ENCODE measurements at places on chromosomes 3 and 15.
A peak's percentile ranks its signal among the peaks of the same experiment; 100 is the strongest.

DNA sequence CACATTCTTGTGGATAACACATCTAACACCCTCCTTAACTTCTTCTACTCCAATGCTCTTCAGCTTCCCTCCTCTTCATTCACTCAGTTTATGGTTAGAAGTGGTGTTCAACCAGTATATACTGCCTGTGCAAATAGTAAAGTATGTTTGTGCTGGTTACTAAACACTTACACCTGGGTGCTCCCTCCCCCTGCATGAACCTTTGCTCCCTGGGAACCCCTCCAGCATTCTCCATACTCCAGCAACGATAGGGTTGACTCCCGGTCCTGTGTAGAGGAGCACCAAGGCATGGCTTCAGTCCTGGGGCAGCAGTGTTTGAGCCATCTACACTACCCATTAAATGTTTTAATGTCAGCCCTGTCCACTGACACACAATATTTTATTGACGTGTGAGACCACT lies 407.5 kb upstream of the DPH6 start:
- DNase-seq: no peak

DNA sequence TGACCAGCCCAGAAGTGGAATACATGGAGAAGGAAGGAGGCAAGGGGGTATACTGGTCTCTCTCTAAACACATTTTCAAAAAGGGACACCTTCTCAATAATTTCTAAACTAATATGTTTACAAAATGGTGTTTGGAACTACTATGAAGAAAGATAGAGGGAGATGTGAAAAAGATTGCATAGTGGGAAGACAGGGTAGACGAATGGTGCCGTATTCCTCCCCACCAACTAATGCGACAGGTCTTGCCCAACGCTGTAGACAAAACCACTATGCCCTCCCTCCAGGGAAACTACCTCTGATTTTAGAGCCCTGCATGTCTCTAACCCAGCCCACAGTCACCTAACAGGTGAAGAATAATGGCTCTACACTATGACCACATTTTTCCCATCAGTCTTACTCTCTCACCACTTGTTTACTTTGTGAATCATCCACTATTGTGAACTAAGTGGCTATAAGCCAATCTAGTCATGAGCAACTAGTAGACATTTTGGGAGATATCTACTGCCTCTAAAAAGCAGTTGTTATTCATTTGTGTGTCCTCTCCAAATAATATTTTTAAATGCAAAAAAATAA lies 108.2 kb upstream of the UBE2E2 start:
- DNase-seq: peak; percentile 1

DNA sequence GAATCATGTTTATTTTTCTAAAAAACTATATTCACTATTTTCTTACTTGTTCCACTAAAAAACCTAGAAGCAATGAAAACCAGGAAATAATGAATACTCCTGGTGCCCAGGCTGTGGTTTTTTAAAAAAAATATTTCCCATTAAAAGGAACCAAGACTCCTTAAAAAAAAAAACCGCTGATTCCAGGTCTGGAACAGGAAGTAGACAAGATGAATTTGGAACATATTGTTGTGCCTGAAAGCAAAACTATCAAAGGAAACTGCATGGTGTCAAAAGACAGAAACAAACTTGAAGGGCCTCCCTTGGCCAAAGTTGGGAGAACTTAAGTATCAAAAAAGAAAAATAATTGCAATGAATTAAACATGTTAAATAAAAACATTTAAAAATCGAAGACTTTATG lies 245.3 kb upstream of the P2RY1 start:
- DNase-seq: no peak

GRCh38 chr3:181698263-181698954 lies 13.3 kb upstream of the SOX2 start:
- DNase-seq: no peak

- no peak for DNase-seq
Observed at GRCh38 chr3:140051019-140051957, 116.3 kb downstream of the CLSTN2 start.

DNA sequence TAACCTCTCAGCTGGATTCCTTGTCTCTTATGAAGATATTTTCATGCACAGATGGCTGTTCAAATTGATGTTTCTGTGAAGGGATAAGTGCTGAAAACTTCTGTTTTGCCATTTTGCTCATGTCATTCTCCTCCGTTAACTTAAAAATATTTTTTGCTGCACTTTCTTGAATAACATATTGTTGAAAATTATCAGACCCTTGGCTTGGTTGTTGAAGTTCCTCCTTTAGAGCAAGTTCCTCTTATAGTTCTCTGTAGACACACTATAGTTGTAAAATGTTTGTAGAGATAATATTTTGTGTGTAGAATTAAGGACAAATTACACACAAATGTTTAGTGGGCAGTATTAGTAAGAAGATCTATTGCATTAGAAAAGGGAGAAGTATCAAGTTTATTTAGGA lies 300.4 kb downstream of the SV2B start:
- no peak for DNase-seq

DNA sequence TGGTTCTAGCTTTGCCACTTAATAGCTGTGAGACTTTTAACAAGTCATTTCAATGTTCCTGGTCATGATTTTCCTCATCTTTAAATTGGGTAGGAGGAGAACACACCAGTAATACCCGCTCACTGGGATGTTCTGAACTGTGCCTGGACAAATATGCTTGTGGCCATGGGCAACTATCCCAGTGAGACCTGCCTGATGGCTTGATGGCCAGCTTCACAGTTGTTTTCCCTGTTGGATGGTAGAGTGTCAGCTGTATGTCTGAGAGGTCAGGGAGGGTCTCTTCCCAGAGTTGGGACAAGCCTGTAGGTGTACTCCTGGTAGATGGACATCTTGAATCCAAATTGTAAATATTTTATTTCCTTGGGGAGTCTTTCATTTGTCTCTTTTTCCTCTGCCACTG lies 92.5 kb upstream of the PFN2 start:
- DNase-seq: no peak

DNA sequence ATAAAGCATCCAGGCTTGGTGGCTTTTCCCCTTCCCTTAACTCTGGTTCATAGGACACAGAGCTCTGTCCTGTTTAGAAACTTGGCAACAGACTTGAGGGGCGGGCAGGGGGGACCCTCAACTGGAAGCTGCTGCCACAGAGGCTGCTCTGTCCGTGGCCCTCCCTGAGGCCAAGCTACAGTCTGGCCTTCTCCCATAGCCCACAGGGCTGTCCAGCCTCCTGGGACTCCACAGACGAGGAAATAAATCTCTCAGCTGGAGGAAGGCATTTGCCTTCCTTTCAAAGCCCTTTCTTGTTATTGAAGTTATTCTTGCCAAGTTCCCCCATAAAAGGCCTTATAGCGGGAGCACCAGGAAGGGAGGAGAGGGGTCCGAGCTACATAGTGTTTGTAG lies 248.8 kb upstream of the TPM1 start:
- DNase-seq: no peak

- no peak for DNase-seq
Observed at GRCh38 chr15:88693191-88693590, 54.4 kb downstream of the ISG20 start.

DNA sequence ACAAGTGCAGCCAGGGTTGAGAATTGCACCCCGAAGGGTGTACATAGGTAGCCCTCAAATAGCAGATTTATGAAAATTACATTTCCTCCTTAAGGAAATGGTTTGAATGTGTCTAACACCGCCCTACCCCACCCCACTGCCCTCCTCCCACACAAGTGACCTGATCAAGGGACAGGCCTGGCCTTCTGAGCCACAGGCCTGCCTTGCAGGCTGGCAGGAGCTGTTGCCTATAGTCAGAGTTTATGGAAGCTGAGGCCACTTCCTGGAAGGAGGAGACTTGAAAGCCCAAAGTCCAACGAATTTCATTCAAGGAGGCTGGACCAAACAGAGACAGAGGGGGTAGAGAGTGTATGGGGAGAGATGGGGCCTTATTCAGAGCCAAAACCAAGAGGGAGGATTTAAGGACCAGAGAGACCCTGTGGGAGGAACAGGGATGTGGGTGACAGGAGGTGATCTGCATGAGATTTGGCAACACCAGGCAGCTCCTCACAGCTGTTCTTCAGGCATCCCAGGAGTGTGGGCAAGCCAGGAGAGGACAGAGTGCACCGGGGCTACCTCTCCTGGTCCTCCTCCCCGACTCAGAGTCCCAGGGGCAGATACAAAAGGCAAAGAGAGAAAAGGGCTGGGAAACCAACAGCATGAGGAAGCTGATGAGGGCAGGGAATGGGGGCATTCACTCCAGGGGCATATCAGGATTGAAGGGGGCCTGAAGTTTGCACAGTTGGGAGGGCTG lies 100.4 kb upstream of the HES1 start:
- no peak for DNase-seq

DNA sequence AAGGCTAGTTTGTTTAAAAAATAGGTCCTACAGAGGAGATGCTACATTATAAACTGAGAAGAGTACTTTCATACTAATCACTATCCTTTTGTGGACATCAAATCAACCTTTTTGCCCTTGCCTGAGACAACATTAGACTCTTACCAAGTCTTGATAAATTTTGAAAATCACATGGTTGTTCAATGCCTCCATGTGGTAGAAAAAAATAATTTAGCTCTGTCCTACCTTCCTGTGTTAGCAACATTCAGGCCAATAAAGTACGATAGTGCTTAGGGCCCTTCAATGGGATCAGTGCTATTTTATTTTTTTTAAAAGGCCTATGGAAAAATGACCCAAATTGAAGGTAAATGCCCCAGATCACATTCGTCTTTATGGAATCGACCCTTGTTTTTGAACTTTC lies 5.0 kb upstream of the UBE2E1 start:
- no peak for DNase-seq

DNA sequence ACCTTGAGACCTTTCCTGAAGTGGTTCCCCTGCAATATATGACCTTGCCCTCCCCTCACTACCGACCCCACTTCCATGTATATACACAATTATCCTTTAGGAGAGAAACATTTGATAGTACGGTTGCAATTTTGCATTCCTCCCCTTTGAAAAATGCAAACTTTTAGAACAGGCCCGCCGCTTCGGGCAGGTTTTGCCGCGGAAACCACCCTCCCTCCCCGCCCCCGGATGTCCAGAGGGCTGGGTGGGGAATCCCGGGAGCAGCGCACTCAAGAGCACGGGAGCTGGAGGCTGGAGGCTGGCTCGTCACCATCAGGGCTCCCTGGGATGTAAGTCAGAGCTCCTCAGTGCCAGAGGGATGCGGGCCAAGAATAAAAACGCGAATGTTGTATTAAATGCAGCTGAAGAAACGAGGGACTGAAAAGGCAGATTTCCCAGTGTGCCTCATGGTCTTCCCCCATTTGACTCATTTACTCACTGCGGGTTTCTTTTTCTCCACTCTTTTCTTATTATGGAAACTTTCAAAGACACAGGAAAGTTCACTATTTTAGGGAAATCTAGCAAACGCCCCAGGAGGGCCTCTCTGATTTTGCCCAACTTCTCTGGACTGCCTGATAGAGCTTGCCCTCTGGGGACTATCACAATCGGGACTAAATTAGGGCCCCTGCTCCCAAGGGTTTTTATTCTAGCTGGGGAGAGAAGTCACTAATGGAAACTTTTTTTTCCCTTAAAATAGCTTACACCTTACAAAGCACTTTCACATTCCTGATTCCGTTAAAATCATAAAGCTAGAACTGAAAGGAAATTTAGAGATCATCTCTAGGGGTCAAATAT lies 2.9 kb upstream of the USP3 start:
- peak; percentile 80 for DNase-seq

DNA sequence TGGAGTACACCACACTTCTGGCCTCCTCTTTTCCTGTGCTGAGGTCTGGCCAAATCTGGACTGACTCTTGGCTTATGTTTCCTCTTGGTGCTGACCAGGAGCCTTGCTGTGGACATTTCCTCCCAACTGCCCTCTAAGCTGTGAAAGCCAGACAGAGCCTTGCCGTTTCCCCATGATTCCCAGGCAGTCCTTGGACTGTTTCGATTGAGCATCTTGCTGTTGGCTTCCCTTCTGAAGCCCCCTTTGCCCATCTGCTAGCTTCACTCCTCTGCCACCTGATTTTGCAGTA lies 110.5 kb downstream of the EPHB1 start:
- DNase-seq: no peak

DNA sequence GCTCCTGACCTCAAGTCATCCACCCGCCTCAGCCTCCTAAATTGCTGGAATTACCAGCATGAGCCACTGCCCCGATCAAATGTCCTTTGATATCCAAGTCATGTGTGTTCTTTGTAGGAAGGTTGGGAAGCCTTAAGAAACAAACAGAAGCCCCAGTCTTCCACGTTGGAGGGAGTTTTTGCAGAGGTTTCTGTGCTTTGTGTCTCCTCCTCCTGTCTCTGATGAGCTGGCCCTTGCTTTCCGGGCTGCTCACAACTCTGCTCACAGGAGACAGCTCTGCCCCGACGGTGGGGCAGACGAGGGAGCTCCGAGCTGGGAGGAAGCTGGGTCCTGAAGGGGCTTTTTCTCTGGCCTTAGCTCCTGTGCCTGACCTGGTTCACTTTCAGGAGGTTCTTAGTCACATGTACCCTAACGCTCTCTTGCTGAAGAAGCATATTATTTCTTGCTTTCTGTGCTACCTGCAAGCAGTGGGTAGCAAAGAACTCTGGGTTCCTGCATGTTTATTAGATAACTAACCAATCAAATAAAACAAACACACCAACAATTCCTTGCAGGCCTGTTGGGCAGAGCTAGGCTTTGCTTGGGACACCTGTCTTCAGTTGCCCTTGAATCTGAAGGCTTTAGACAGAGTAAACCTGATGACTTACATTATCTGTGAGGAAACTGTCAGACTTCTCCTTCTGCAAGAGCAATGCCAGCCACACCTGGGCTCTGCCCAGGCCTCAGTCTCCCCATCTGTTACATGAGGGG lies 52.6 kb upstream of the SMAD6 start:
- DNase-seq: no peak

DNA sequence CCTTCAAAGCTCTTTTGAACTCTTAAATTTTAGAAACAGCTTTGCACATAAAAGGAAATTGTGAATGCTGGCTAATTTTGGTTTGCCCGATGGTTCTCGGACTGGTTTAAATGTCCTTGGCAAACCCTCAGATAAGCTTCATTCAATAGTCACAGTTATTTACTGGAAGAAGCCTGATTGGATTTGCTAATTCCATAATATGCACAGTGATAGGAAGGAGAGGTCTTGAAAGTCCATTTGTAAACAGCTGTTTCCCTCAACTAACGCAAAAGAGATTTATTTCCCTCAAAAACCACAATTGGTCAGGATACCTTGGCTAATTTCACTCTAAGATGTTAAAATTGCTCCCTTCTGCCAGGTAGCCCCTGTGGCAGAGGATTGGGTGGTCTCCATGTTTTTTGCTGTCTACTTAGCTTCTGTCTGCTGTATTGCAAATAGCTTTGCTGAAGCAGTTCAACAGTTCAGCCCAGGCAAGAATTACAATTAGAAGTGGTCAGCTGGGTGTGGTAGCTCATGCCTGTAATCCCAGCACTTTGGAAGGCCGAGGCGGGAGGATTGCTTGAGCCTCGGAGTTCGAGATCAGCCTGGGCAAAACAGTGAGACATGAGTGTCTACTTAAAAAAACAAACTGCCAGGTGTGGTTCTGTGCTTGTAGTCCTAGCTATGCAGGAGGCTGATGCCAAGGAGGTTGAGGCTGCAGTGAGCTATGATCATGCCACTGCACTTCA lies 30.6 kb upstream of the PROK2 start:
- no peak for DNase-seq

DNA sequence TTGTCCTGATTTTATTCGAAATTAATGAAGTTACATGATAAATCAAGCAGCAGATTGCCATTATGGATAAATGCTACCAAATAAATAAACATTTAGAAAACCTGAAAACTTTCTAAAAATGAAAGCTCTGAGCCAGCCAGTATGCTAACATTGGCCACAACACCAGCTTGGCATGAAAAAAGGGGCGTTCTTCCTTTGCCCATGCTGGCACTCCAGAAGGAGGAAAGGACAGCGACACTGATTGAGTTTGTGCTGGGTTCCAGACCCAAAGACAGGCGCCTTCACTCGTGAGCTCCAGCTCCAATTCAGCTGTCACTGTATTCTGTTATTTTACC lies 5.1 kb downstream of the STIMATE start:
- DNase-seq: no peak
